ENCODE measurements at places on chromosomes 5 and 9. TPM values are rescaled to one million over a fixed set of nuclear protein-coding genes. Genes with fewer than 3 reads are reported as not detected.

- H3K27me3 ChIP-seq, result no peaks in the 10 kb centered on the region
- no peak for DNase-seq
- H3K27ac ChIP-seq, result no peak overlapping the region
- no peaks in the 10 kb centered on the region for H3K4me1 ChIP-seq
- H3K36me3 ChIP-seq, result no peaks in the 10 kb centered on the region
These were observed 42.8 kb upstream of the CDK20 start for GRCh38 chr9:88017096-88017495.

Gene KIAA0825
- 1.7 TPM for total RNA-seq

Gene PCDHGC4
- total RNA-seq, result not detected

DNA sequence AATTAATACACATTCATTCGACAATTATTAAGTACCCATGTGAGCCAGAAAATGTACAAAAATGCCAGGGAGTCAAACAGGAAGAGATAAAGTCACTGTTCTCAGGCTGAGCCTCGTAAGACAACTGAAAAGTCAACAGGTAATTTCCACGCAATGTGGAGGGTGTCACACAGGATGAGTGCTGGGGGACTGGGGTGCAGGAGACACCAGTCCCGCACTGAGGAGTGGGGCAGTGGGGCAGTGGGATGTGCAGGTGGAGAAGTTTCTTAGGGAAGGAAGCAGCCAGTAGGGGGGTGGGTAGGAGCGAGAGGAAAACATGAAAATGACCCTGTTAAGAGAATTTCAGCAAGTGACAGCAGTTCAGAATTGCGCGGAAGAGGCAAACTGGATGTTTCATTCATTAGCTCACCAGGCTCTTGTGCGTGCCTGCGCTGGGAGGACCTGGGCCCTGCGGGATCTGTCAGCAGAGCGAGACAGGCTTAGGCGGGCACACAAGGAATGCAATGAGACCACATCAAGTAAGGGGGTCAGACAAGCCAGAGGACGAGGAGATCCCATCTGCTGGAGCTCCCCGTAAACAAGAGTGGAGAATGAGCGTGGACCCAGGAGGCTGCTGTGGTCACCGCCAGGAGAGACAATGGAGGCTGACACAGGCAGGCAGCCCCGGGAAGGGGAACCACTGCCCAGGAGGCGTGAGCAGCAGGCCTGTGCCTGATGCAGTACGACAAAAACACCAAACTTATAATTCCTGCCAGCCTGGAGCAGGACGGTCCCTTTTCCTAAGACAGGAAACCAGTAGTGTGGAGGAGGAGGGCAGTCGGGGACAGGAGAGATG lies 21.0 kb downstream of the CAMSAP1 start:
- H3K4me3 ChIP-seq, result no peak overlapping the region
- no peaks in the 10 kb centered on the region for H3K27me3 ChIP-seq
- peak overlapping the region; percentile 5 for H3K27ac ChIP-seq
- no peak for DNase-seq
- no peaks in the 10 kb centered on the region for H3K36me3 ChIP-seq

DNA sequence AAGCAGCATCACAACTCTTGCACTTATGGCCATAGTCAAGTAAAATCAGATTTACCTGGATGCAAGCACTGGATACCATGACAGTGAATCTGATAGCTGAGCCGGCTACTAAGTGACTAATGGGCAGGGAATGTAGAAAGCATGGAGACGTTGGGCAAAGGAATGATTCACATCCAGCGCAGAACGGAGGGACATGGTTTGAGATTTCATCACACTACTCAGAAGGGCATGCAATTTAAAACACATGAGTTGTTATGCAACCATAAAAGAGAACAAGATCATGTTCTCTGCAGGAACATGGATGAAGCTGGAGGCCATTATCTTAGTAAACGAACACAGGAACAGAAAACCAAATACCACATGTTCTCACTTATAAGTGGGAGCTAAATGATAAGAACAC lies 169.1 kb upstream of the PIK3R1 start:
- peaks cover under 1% of the 10 kb centered on the region for H3K27me3 ChIP-seq
- no peaks in the 10 kb centered on the region for H3K36me3 ChIP-seq
- DNase-seq, result no peak

DNA sequence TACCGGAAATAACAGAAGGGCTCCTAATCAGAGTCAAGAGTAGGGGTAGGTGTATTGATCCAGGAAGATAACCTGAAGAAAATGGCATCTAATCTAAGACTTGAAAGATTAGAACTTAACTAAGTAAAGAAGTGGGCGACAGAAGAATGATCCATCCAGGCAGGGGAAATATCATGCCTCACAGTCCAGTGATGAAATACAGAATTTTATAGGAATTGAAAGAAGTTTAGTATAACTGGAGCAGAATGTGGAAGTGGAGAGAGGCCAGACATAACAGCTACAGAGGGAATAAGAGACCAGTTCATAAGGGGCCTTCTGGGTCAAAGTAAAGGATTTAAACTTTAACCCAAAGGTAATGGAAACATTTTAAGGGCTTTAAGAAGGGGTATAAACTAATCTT lies 42.2 kb downstream of the ERP44 start:
- H3K4me3 ChIP-seq, result no peak overlapping the region
- no peaks in the 10 kb centered on the region for H3K27me3 ChIP-seq
- H3K27ac ChIP-seq, result no peak overlapping the region
- no peak for DNase-seq
- H3K36me3 ChIP-seq, result peaks cover 20% of the 10 kb centered on the region
- H3K4me1 ChIP-seq, result peaks cover 2% of the 10 kb centered on the region

DNA sequence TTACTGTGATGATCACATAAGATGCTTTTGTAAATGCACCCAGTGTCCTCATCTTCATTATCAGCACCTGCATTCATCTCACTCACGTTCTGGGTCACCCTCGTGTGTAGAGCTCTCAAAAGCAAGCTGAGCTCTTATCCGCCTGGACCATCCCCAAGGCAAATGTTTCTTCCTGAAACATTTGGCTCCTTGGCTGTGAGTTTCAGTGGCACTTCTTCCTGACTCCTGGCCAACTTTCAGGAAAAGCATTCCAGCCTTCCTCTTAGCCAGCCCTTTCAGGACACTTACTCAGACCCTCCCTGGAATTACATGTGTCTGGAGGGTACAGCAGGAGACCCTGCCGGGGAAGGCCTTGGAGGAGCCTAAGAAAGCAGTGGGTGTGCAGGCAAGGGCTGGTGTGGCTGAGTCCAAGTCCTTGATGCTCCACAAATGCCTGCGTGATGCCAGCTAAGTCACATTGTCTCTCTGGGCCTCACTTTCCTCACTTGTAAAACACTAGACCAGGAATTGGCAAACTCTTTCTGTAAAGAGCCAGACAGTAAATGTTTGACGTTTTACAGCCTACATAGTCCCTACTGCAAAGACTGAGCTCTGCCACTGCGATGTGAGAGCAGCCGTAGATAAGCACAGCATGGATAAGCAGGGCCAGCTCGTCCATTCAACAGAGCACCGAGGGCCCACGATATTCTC lies 72.1 kb downstream of the PDE6A start:
- no peak overlapping the region for H3K27ac ChIP-seq
- no peak for DNase-seq
- H3K36me3 ChIP-seq, result no peaks in the 10 kb centered on the region
- H3K27me3 ChIP-seq, result peaks cover 11% of the 10 kb centered on the region

Gene BHMT2
- total RNA-seq, result not detected

GRCh38 chr9:113657765-113658544 lies 194.4 kb downstream of the RGS3 start:
- peaks cover 34% of the 10 kb centered on the region for H3K27me3 ChIP-seq
- DNase-seq, result peak; percentile 81
- peaks cover 7% of the 10 kb centered on the region for H3K4me1 ChIP-seq
- H3K4me3 ChIP-seq, result no peak overlapping the region
- no peak overlapping the region for H3K27ac ChIP-seq

Gene MARVELD2
- total RNA-seq, result 0.23 TPM

GRCh38 chr9:8684978-8685708 lies 885.6 kb upstream of the DMAC1 start:
- H3K27me3 ChIP-seq, result no peaks in the 10 kb centered on the region
- no peak overlapping the region for H3K27ac ChIP-seq
- no peaks in the 10 kb centered on the region for H3K4me1 ChIP-seq

GRCh38 chr5:141521244-141521781 lies 32.4 kb downstream of the PCDHGC5 start:
- no peak overlapping the region for H3K4me3 ChIP-seq
- H3K27me3 ChIP-seq, result no peaks in the 10 kb centered on the region
- H3K4me1 ChIP-seq, result peaks cover 25% of the 10 kb centered on the region
- H3K27ac ChIP-seq, result peak overlapping the region; percentile 0
- H3K36me3 ChIP-seq, result peaks cover 94% of the 10 kb centered on the region
- DNase-seq, result no peak

Gene DIRAS2
- not detected for total RNA-seq

DNA sequence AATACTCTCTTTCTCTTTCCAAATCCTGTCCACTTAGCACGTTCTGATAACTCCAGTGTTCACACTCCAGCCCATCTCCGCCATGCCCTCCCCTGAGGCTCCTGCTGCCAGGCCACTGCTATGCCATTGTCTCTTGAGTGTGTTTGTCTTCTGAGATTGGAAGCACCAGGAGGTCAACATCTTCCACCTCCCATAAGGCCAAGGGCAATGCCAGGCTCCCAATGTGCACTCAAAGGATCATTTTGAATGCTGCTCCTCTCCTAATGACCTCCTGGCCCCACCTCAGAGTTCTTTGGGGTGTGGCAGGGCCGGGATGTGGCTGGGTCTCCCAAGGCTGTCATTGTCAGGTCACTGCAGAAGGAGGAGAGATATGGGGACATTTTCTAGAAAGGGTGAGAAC lies 19.5 kb downstream of the IGIP start:
- DNase-seq, result no peak
- peaks cover 18% of the 10 kb centered on the region for H3K4me1 ChIP-seq
- peaks cover 24% of the 10 kb centered on the region for H3K27me3 ChIP-seq
- no peak overlapping the region for H3K27ac ChIP-seq
- no peak overlapping the region for H3K4me3 ChIP-seq
